ENCODE measurements at places on chromosomes 11 and 22.

- no peak for DNase-seq
- no peaks in the 10 kb centered on the region for H3K4me1 ChIP-seq
- peaks cover 5% of the 10 kb centered on the region for H3K27me3 ChIP-seq
- H3K36me3 ChIP-seq: no peaks in the 10 kb centered on the region
- H3K27ac ChIP-seq: no peak overlapping the region
- H3K4me3 ChIP-seq: no peak overlapping the region
Observed at GRCh38 chr11:134063991-134064747, 4.7 kb upstream of the JAM3 start.

- H3K4me3 ChIP-seq: peak within 1 kb of the TSS; percentile 79
- DNase-seq: peak; percentile 89
- peak within 1 kb of the TSS; percentile 87 for H3K27ac ChIP-seq
- H3K36me3 ChIP-seq: no peaks in the 10 kb centered on the region
Observed at GRCh38 chr11:64246871-64247728, at the start of gene PPP1R14B. PPP1R14B (minus strand) TSS chr11:64246943; CDS start chr11:64246673, 270 bp downstream.

GRCh38 chr11:86800076-86800959, at the start of gene PRSS23:
PRSS23 (plus strand) TSS chr11:86800542; CDS start chr11:86807644, 7,102 bp downstream.
- no peaks in the 10 kb centered on the region for H3K27me3 ChIP-seq
- peaks cover 32% of the 10 kb centered on the region for H3K4me1 ChIP-seq
- H3K27ac ChIP-seq: peak within 1 kb of the TSS; percentile 92
- peak; percentile 63 for DNase-seq

DNA sequence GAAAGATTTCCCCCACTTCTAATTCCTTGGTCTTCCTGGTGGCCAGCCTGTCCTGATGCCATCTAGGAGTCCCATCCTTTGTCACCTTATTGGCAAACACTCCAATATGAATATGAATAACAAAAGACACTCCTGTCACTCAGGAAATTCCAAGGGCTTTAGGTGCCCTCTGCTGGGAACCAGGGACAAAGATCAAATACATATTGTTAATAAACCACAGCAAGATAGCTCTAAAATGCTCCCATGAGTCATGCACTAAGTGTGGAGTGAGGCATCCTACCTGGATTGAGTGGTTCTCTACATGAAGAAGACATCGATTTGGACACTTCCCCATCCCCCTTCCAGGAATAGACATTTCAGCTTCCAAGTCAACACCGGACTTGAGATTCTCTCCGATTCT, 823.6 kb downstream of the TBC1D22A start:
- H3K4me1 ChIP-seq: no peaks in the 10 kb centered on the region
- peaks cover 4% of the 10 kb centered on the region for H3K27me3 ChIP-seq
- no peak overlapping the region for H3K4me3 ChIP-seq
- H3K36me3 ChIP-seq: no peaks in the 10 kb centered on the region
- H3K27ac ChIP-seq: no peak overlapping the region

- no peak for DNase-seq
- H3K27ac ChIP-seq: no peak overlapping the region
- H3K4me3 ChIP-seq: no peak overlapping the region
- H3K4me1 ChIP-seq: peaks cover 12% of the 10 kb centered on the region
- no peaks in the 10 kb centered on the region for H3K36me3 ChIP-seq
Observed at GRCh38 chr11:68118706-68119448, 2.3 kb downstream of the CHKA start.

- H3K4me1 ChIP-seq: no peaks in the 10 kb centered on the region
- H3K36me3 ChIP-seq: no peaks in the 10 kb centered on the region
- H3K27me3 ChIP-seq: no peaks in the 10 kb centered on the region
- H3K4me3 ChIP-seq: no peak overlapping the region
Observed at GRCh38 chr11:99117603-99118002, 96.9 kb downstream of the CNTN5 start.

DNA sequence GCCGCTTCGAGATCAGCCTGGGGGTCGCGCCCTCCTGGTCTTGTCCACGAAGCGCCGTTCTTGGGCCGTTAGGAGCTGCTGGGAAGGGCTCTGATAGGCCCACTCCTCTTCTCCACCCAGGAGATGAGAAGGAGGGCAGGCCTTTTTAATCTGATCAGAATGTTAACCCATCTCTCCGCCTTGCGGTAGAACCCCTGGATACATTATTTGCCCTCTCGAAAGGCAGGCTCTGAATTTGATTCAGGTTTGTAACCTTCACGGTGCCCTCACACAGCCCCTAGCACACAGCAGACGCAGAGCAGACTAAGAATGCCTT, at the start of gene CCDC83:
Gene CCDC83 (plus strand): TSS at position 43 of the 316 bp plus-strand sequence. CDS start 9,741 bp downstream, outside the sequence.
- no peaks in the 10 kb centered on the region for H3K36me3 ChIP-seq
- no peaks in the 10 kb centered on the region for H3K4me1 ChIP-seq
- no peaks in the 10 kb centered on the region for H3K27me3 ChIP-seq
- no peak for DNase-seq
- peak within 1 kb of the TSS; percentile 54 for H3K4me3 ChIP-seq

GRCh38 chr11:17887779-17888178, 125.1 kb downstream of the SERGEF start:
- no peak overlapping the region for H3K4me3 ChIP-seq
- no peaks in the 10 kb centered on the region for H3K4me1 ChIP-seq
- H3K36me3 ChIP-seq: peaks cover 9% of the 10 kb centered on the region

DNA sequence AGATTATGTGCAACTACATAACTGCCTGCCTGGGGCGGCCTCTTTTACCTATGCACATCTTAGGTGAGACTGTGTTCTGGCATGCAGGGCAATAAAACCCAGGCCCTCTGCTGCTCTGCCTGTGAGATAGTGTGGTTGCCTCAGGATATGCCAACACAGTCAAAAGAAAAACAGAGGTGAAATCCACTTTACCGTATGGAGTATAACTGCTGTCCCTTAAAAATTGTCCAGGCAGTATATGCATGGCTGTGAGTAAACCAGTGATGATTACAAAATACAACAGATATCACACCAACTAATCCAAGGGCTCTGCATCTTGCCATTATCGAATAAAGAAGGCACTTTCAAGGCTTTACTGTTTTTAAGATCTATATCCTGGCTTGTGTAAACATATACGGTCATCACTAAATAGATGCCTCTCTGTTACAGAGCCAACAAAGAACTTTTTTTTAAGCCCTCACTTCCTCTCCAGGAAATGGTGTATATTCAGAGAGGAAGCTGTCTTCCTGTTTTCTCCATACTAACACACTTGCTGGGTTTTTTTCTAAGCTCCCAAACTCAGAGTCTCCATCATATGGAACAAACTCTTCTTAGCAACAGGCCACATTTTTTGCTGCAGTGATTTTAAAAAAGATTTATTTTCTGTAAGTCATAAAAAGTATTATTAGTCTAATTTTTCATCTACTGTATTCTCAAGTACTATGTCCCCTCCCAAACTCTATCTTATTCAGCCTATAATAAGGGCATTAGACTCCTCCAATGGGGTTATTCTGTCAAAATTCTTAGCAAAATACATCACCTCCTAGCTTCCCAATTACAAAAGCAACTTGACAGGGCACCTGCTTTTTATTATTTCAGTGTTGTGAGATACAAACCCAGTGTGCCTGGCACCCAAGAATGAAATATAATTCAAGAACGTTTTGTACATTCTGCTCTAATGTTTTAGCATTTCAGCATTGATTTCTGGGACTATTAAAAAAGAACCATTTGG, 135.2 kb downstream of the MAML2 start:
- H3K27ac ChIP-seq: no peak overlapping the region
- no peak for DNase-seq
- no peaks in the 10 kb centered on the region for H3K36me3 ChIP-seq
- peaks cover 31% of the 10 kb centered on the region for H3K4me1 ChIP-seq
- no peak overlapping the region for H3K4me3 ChIP-seq

- DNase-seq: no peak
- H3K27me3 ChIP-seq: no peaks in the 10 kb centered on the region
- H3K36me3 ChIP-seq: no peaks in the 10 kb centered on the region
- no peak overlapping the region for H3K4me3 ChIP-seq
- no peak overlapping the region for H3K27ac ChIP-seq
Observed at GRCh38 chr11:19766810-19767209, 54.2 kb downstream of the NAV2 start.

DNA sequence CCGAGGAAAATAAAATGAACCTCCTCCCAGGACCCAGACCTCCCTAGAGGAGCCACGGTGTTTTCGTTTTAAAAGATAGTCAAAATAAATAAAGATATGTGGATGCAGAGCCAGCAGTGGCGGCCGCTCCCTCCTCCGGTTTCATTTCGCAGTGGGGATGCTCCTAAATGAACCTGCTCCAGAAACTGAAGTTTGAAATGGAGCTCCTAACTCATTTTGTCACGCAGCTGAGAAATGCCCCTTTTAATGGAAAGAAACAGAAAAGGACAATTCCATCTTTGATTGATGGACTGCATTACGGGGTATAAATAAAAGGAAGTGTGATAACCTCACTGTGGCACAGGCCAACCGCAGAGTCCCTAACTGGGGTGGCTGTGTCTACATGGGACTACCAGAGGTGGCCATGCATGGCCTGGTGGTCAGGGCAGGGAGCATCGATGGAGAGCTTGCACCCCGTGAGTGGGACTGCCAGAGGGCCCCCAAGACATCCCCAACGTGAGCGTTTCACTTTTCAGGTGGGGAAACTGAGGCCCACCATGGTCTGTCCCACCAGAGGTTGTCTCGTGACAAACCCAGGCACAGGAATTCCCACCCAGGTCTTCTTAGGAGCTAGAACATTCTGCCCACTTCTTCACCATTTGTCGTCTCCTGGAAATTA, 426.6 kb downstream of the BRD1 start:
- no peak for DNase-seq
- no peaks in the 10 kb centered on the region for H3K36me3 ChIP-seq

- H3K4me1 ChIP-seq: peaks cover 98% of the 10 kb centered on the region
- no peak for DNase-seq
- no peak overlapping the region for H3K4me3 ChIP-seq
Observed at GRCh38 chr11:114131461-114131864, 72.0 kb downstream of the ZBTB16 start.

DNA sequence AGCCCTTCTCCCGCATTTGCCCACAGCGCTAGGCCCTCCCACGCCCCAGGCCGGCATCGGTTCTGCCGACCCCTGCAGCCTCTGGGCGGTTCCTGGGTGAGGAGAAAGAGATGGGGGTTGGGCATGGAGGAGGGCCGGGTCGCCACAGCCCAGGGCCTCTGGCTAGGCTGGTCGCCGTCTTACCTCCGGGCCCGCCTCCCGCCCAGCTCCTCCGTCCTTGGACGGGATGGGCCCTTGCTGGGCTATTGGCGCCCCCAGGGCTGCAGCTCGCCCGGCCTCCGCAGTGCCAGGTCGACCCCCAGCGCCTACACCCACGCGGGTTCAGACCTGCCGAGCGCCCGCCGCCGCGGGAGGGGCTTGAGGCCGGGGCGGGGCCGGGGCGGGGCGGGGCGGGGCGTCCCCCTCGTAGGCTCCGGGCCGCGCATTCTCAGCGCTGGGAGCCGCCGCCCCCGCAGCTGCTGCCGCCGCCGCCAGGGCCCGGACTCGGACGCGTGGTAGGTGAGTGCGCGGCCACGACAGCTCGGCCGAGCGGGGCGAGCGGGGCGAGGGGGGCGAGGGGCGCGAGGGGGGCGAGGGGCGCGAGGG, at the start of gene CD151:
Gene CD151 (plus strand): TSS at position 424 of the 585 bp plus-strand sequence. CDS start 3,118 bp downstream, outside the sequence.
- peak within 1 kb of the TSS; percentile 66 for H3K4me3 ChIP-seq
- no peaks in the 10 kb centered on the region for H3K27me3 ChIP-seq
- H3K36me3 ChIP-seq: peaks cover 20% of the 10 kb centered on the region
- H3K27ac ChIP-seq: peak within 1 kb of the TSS; percentile 86
- no peak for DNase-seq

GRCh38 chr22:23305321-23305910, 125.1 kb downstream of the BCR start:
- peaks cover 28% of the 10 kb centered on the region for H3K36me3 ChIP-seq
- peaks cover 60% of the 10 kb centered on the region for H3K4me1 ChIP-seq
- H3K27ac ChIP-seq: peak overlapping the region; percentile 97
- peak overlapping the region; percentile 33 for H3K4me3 ChIP-seq

- no peaks in the 10 kb centered on the region for H3K36me3 ChIP-seq
- no peak for DNase-seq
- H3K4me3 ChIP-seq: no peak overlapping the region
- no peaks in the 10 kb centered on the region for H3K27me3 ChIP-seq
- no peaks in the 10 kb centered on the region for H3K4me1 ChIP-seq
Observed at GRCh38 chr11:7473717-7474116, 11.6 kb upstream of the OLFML1 start.

GRCh38 chr11:29119707-29120618, 896.9 kb downstream of the KCNA4 start:
- H3K36me3 ChIP-seq: no peaks in the 10 kb centered on the region
- no peaks in the 10 kb centered on the region for H3K27me3 ChIP-seq
- H3K4me1 ChIP-seq: no peaks in the 10 kb centered on the region
- H3K27ac ChIP-seq: no peak overlapping the region

GRCh38 chr11:70415191-70415590, 16.9 kb downstream of the CTTN start:
- H3K36me3 ChIP-seq: peaks cover 100% of the 10 kb centered on the region
- no peaks in the 10 kb centered on the region for H3K27me3 ChIP-seq
- DNase-seq: no peak
- no peak overlapping the region for H3K27ac ChIP-seq
- no peak overlapping the region for H3K4me3 ChIP-seq

GRCh38 chr11:114257621-114258558, 38.3 kb upstream of the NNMT start:
- peak overlapping the region; percentile 67 for H3K27ac ChIP-seq
- peak; percentile 78 for DNase-seq
- no peaks in the 10 kb centered on the region for H3K27me3 ChIP-seq

DNA sequence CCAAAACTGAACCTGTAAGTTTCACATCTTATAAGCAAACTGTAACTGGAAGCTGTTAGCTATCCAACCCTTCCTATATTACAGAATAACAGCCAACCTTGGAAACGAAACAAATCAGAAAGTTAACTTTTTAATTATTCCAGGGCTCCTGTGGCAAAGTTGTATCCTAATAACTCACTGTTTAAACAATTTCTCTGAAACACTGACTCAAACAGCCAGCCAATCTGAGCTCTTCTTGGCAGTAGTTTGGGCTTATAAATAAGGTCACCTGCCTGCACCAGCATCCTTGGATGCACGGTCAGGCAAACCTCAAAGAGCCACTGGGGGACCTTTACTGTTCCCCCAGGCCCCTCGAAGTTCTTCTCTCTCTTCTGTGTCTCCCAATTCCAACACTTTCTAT, 5.0 kb downstream of the CELSR1 start:
- peaks cover 3% of the 10 kb centered on the region for H3K4me1 ChIP-seq
- H3K27me3 ChIP-seq: no peaks in the 10 kb centered on the region
- H3K4me3 ChIP-seq: no peak overlapping the region
- no peaks in the 10 kb centered on the region for H3K36me3 ChIP-seq
- no peak overlapping the region for H3K27ac ChIP-seq
- no peak for DNase-seq

DNA sequence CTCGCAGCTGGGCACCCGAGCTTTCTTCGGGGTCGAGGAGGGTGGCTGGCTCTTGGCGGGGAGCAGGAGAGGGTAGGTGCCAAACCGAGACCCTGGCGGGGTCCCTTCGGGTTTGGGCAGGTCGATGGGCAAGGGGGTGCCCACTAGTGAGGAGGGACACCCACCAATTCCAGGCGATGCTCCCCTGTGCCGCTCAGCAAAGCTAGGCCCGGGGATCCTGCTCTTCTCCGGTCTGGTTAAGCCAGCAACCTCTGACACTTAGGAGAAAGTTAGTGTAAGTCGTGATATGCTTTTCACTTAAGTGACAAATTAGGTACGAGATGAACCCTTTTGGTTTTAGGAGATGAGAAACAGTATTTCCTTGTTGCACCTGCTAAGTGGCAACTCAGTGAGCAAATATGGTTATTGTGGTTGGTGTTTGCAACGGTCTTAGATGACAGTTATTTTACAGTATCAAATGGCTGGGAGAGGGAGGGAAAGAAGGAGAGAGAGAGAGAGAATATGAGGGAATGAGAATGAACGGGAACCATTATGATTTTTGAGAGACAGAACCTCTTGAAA, 565 bp downstream of the NUCB2 start:
- peak overlapping the region; percentile 89 for H3K27ac ChIP-seq
- H3K4me3 ChIP-seq: peak overlapping the region; percentile 90
- H3K36me3 ChIP-seq: no peaks in the 10 kb centered on the region
